ENCODE measurements at places on chromosomes 6 and 20.
A peak's percentile ranks its signal among the peaks of the same experiment; 100 is the strongest.

- peak; percentile 47 for DNase-seq
Observed at GRCh38 chr20:49132995-49133478, 55.1 kb downstream of the STAU1 start.

GRCh38 chr6:108609276-108609769 is 48.6 kb downstream of the FOXO3 start:
- no peak for DNase-seq

DNA sequence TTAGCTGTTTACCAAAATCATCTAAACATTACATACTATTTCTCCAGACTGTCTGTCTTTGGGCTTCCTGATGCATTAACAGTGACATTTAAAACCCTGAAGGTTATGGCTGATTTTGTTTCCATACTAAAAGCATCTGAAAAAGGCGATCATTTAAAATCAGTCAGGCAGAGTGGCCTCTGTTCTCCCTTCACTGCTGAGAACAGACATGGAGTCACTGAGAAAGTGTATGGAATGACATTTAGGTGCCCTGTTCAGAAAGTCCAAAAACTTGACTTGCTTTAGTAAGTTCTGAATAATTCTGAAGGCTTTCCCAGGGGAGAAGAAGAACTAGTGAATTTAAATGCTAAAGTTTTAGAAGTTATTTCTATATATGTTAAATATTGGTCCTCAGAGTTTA is 83.0 kb downstream of the MAP7 start:
- DNase-seq, result no peak

DNA sequence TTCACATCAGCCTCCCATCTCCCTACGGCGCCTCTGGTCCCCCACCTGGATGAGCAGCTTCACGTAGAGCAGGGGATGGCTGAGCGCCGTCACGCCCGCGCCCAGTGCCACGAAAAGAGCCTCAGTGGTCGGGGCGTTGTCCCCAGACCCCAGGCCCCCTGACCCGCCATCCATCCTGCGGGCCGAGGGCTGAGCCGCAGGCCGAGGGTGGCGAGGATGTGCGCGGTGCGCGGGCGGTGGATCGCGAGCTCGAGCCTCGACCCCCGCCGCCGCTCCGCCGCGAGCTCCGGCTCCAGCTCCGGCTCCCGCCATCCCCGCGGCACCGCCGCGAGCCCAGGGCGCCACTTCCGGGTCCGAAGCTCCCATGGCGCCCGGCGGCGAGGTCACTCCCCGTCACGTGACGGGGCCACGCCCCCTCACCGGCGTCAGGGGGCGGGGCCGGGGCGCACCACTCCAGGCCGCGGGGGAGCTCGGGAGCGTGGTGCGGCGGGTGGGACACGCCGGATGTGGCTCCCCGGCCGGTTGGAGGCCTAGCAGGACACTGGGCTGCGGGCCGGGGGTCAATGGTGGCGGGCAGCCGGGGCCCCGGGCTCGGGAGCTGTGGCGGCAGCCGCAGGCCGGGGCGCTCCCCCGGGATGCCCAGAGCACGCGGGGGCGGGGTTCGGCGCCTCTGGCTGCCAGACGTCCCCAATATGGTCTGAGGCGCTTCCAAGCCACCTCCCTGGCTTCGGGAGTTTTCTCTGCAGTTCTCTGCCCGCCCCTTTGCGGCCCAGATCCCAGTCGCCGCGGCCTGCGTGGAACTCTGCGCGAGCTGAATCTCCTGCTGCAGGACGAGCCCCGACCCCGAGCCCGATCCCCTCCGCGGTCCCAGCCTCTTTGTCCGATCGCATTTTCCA is at the start of gene MTCH1:
Gene MTCH1 (minus strand): TSS at position 389 of the 896 bp plus-strand sequence. CDS start 23 bp downstream, at position 366.
- DNase-seq, result no peak

DNA sequence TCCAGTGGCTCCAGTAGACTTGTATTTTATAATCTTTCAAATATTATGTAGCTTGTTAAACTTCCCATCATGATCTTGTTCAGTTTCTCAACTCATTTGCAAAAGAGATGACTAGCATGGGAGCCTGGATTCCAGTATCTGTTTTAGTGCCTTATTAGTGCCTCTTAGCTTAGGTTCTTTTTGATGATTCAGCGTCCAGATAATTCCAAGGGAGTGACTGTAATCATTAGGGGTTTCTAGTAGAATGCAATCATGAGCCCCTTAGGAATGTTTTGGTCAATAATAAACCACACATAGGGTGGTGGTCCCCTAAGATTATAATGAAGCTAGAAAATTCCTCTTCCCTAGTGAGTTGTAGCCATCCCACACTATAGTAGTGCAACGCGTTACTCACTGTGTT is 7.0 kb downstream of the CD2AP start:
- DNase-seq, result no peak

- DNase-seq, result no peak
Observed at GRCh38 chr6:3455569-3456394, 1.1 kb downstream of the SLC22A23 start.

GRCh38 chr20:50762045-50762422 is 30.7 kb downstream of the PARD6B start:
- no peak for DNase-seq

GRCh38 chr20:3658716-3659491 is 4.3 kb downstream of the GFRA4 start:
- DNase-seq, result no peak

- DNase-seq, result no peak
Observed at GRCh38 chr6:43948527-43949485, 178.4 kb downstream of the MRPL14 start.

- no peak for DNase-seq
Observed at GRCh38 chr6:25217302-25217701, 61.9 kb upstream of the CARMIL1 start.

DNA sequence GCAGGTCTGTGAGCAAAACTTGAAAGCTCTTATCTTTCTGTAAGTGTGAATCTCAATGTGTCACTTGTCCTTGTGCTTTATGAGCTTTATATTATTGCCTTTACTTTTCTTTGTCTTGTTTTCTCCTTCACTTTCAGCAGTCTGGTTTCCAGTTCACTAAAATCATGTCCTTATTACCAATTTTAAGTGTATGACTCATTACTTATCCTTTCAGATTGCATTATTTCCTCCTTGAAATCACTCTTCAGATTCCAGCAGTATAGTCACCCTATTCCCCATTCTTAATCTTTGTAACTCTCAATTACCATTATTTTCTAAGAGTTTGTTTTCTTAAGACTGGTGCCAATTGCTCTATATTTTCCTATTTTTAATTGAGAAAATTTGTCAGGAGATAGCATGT is 117.4 kb upstream of the GRIK2 start:
- no peak for DNase-seq

GRCh38 chr6:132190097-132190814 is 211.0 kb downstream of the MOXD1 start:
- DNase-seq, result no peak

- DNase-seq, result no peak
Observed at GRCh38 chr20:48308232-48308781, 519.5 kb downstream of the PREX1 start.

- DNase-seq, result no peak
Observed at GRCh38 chr6:135286962-135287538, 105.9 kb downstream of the MYB start.

- DNase-seq, result peak; percentile 45
Observed at GRCh38 chr6:100257793-100258395, 206.8 kb downstream of the SIM1 start.

DNA sequence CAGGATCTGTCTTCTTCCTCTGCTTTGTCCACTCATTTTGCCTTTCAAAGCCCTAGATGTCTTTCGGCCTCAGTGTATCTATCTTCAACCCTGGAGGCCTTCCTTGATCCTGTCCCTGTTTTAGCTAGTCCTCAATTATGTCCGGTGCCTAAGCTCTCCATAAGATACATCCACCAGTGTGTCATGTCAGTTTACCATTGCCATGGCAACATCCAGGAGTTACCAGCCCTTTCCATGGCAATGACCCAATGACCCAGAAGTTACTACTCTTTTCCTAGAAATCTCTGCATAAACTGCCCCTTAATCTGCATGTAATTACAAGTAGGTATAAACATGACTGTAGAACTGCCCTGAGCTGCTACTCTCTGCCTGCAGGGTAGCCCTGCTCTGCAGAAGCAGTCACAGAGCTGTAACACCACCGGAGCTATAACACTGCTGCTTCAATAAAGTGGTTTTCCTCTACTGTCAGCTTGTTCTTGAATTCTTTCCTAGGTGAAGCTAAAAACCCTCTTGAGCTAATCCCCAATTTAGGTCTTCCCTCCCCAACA is 712.1 kb upstream of the AGPAT4 start:
- DNase-seq, result no peak

GRCh38 chr20:37484331-37484730 is 36.7 kb upstream of the NNAT start:
- no peak for DNase-seq

- DNase-seq, result no peak
Observed at GRCh38 chr6:16058201-16058928, 70.5 kb upstream of the MYLIP start.

DNA sequence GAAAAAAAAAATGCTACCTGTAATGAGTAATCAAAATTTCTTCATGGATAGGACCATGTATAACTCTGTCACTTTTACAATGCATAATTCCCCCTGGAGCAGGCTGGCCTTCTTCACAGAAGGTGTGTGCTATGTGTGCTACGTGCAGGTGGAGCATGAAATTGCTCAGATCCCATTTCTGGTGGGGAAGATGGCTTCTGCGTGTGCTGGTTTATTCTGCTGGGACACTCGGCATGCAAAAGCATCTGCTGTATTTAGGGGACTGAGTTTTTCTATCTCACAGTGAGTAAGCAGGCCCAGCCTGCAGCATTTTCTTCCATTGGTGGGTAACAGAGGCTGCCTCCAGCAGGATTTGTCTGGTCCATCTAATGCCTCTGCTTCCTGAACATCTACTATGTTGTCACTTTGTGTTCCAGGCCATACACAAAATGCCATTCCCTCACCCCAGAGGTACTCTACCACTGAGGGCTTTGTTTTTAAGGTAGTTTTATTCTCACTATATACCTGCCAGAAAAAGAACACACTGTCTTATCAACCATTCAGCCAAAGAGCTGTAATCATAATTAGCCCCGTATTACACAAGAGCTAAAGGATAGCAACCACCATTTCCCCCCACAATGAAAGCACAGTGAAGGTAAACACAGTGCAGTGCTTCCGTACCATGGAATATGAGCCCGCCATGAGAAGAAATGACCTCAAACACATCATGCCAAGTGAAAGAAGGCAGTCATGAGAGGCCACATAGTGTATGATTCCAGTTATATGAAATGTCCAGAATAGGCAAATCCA is 62.4 kb downstream of the SYNDIG1 start:
- no peak for DNase-seq

DNA sequence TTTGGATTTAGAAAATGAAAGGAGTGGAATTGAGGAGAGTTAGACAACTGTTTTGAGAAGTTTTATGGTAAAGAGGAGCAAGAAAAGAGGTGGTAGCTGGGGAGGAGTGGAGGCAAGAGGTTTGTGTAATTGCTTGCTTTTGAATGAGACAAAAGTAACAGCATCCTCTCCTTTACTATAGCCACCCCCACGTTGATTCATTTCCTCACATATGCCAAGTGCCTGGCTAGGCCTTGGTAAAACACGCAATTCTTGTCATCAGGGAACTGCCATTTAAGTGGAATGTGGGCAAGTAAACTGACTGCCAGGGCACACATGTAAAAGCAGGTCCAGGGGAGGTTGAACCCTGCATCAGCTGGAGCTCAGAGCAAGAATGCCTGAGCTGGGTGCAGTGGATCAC is 4.1 kb downstream of the MTRES1 start:
- DNase-seq, result no peak

GRCh38 chr6:456887-457286 is 65.3 kb downstream of the IRF4 start:
- DNase-seq, result no peak

DNA sequence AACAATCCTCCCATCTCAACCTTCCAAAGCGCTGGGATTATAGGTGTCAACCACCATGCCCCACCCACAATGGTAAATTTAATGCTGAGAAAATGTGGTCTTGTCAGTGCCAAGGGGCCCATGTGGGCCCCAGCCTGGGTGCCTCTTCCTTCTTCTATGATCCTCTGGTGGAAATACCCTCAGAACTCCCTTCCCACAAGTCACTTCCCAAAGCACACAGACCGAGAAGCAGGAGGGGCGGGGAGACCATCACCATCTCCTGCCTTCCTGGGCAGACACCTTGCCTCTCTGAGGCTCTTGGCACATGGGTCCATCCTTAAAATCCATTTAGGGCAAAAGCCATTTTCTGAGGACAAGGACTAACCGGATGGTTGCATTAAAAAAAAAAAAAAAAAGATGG is 59.0 kb downstream of the NOL4L start:
- no peak for DNase-seq

DNA sequence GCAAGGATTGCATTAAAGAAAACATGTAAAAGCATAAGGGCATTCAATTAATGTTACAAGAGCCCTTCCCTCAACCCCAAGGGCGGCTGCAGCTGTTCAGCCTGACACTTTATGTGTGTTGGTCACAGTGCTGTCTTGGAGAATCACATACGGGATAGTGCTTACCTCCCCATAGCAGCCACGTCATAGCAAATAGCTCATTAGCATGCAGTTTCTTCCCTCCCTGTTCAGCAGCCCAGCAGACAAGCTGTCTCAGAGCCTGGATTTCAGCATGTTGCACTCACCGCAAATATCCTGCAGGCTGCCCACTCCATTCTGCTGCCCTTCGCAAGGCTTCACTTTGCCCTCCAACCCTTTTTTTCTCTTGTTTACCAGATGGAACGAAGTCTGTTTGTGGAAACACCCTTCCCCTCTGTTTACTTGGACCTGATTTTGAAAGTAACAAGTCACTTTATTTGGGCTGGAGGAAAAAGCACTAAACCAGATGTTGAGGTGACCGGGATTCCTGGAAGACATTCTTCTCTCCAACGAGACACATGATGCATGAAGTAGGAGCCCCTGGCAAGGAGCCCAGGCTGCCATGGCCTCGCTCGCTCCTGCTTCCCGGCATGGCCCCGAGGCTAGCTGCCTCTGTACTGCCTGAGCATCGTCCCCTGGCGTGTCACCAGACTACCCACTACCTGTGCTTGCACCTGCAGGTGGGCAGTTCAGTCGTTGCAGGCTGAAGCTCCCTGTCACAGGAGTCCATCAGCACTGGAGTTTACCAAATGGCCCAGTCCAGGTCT is 151.6 kb upstream of the GMDS start:
- DNase-seq, result no peak
